Dermis microvascular lymphatic vessel endothelial cell (primary cell): ENCODE measurements at places on chromosomes 5 and 9.

DNA sequence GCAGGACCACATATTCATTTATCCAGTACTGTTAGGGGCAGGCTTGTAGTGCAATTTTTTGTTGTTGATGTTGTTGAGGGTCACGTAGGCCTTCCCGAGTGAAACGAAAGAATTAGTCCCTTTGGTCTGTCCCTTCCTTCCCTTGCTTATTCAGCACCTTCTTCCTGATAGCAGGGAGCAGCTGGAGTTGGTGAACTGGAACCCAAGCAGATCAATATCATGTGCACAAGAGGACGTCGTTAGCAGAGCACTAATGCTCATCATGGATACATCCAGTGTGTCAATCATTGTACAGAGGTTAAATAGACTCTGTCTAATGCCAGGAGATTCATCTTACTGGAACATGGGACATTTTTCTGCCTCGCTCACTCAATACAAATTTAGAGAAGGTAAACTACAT lies 33.0 kb upstream of the MAP1B start:
- no peak for DNase-seq

- DNase-seq = no peak
Observed at GRCh38 chr5:41457094-41457493, 53.3 kb downstream of the PLCXD3 start.

GRCh38 chr9:133115604-133116345 lies 5.3 kb downstream of the RALGDS start:
- DNase-seq = no peak

GRCh38 chr5:113163328-113163727 lies 186.7 kb downstream of the DCP2 start:
- DNase-seq = peak; percentile 37

DNA sequence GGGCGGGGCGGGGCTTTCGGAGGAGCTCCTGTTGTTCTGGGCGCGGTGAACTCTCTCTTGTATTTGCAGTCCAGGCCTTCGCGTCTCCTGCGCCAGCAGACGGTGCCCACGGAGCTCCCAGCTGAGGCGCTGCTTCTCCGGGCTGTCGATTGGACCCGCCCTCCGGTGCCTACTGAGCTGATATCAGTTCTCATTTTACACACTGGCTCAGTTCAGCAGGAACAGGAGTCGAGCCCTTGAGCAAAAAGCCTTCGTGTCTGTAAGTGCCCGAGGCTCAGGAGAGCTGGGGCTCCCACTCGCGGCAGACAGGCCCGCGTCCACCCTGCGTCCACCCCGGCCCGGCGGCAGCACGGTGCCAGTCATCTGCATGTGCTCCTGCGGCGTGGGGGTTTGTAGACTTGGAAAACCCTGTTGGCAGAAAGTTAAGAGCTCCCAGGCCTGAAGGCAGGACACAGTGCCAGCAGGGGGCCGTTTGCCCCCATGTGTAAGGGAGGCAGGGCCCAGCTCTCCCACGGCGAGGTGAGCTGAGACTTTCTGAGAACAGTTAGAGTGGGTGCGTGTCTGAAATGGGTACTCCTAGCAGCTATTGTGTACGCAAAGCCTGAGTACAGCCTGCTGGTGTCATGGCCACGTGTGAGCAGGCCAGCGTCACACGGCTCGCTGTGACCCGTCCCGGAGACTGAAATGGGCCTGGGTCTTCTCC lies 231.5 kb downstream of the FANCC start:
- no peak for DNase-seq

DNA sequence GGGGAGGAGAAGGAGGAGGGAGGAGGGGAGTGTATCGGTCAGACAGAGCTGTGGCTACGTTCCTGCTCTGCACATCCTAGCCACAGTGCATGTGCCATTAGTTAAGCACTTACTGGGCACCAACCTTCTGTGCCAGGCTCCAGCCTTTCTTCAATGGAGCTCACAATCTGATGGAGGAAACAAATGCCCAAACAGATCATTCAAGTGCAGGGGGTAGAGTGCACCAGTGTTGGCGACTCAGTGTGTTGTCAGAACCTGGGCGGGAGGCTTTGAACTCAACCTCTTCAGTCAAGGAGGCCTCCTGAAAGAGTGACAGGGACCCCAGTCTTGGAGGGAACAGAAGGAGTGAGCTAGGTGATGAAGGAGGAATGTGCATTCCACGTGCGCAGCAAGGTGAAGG lies 51.9 kb upstream of the SHB start:
- DNase-seq = no peak

DNA sequence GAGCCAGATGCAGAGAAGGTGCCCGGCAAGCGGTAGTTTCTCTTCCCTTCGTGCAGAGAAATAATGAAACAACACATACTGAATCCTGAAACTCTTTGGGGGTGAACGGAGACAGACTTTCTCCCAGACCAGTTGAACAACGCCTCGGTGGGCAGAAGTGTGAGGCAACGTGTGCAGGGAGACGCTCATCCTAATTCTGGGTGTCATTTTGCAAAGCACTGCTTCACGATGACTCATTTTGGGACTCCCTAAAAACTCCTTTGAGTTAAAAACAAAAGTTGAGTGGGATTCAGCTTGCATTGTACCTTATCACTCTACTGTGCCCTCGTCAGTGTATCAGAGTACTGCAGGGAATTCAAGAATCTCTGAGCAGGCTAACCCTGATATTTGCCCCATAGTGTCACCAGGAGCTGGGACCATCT lies 3.5 kb upstream of the NEK6 start:
- DNase-seq = no peak

DNA sequence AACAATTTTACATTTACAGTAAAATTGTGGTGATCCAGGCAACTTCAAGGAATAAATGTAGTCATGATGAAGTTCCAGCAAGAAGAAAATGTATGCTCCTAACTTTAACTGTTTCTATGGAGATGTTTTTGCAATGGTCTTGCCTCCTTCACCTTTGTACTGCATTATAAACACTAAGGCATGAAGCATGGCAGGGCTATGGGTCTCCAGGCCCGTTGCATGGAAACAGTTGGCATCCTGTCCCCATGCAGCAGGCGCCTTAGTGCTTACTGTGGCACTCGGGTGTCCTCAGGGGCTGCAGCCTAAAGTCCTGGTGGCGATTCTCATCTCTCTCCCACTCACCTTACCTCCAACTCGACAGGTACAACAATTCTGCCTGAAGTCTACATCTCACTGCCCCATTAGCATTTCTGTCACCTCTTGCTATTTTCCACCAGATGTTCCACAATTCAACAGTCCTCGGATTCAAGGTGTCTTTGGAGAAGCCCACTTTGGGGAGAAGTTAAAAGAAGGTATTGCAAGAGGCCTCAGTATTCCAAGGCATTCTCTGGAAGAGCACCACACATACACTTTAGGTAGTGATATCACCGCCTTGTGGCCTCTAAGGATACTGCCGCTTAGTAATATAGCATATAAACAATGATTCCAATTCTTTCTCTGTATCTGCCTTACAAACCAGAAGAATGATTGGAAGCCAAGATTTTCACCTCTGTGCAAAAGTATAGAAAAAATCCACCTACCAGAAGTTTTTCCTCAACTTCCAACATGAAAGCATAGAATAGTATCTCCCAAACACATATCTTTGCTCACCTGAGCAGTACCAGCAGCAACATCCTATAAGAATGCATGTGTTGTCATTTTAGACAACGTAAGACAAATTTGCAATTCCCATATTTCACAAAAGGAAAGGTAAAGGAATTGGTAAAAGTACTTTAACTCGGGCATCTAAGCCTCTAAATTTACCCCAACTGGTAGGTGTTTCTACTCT lies 5.1 kb downstream of the LIFR start:
- DNase-seq = no peak

DNA sequence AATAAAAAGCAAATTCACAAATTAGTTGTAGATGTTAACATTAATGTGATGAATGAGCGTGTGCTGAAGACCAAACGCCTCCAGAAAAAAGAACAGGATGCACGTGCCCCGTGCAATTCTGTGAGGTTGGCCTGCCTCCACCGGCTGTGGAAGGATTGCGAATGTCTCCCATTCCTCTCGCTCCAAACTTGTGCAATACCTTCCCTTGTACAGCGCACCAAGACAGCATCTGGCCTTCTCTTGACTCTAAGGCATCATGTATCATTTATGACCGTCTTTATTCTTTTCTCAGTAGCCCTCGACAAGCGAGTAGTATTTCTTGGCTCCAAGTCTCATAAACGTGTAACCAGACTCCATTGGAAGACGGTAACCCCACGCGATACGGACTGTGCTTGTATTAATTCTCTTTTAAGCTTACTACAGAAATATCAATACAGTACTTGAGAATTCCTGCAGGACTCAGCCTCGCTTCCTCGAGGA lies 1.5 kb upstream of the TESK1 start:
- DNase-seq = no peak

DNA sequence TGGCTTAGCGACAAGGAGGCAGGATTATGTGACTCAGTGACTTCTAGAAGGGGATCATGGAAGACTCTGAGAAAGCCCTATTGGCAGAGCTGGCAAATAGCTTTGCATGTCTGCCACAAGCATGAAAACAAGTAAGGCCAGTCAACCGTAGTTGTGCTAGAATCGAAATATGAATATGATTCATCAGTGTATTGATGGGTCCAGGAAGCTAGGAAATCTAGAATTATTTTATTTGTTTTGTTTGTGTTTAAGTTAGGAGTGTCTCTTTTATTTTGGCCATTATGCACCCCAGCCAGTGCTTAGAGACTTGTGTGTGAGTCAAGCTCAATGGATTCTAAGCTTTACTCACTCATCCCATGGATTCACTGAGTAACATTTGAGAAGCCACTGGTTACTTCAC lies 3.8 kb upstream of the ITGA2 start:
- DNase-seq = peak; percentile 41

- no peak for DNase-seq
Observed at GRCh38 chr5:136232316-136232715, 39.4 kb upstream of the SMIM32 start.

DNA sequence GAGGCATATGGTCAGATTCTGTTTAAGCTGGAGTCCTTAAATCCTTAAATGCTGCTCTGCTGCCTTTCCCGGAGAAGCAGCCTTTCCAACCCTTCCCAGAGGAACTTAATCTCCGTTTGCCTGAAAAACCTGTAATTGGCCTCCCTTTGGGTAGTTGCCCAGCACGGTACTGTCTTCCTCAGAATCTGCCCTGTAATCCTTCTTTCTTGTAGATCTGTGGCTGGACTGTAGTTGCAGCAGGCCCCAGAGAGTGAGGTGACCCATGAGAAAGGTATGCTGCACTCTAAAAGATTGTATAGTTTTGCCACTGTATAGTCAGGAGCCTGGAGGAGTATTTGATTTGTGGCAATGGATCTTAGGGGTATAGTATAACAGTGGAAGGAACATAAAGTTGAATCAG lies 11.7 kb downstream of the SPIN1 start:
- no peak for DNase-seq

DNA sequence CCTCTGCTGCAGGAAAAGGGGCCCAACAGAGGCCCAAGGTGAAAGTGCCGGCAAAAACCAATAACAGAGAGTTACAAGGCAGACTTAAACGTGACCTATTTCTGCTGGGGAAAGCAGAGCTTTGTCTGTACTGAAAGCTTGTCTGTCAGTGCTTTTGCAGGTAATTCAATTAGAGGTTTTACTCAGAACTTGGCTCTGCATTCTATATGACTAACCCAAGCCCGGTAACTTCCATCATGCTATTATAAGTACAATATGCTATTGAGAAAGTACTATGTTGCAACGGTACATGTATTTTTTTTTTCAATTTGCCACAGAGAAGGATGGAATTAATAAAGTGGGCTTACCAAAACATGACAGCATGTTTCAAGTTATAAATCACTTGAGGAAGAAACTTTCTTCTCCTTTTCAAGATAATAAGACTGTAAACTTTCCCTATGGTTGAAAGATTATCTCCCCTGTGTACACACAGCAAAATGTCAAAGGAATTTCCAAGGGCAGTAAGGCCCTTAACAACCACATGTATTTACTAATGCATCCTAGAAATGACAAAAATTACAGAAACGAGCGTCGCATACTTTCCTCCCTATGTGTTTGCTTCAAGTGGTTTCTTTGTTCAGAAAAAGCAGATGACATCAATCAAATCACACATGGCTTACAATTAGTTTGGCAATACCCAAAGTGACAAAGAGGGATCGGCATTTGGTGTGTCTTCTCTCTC lies 282.4 kb downstream of the EFNA5 start:
- DNase-seq = peak; percentile 73

- DNase-seq = no peak
Observed at GRCh38 chr9:121537283-121537682, 37.6 kb upstream of the GGTA1 start.

DNA sequence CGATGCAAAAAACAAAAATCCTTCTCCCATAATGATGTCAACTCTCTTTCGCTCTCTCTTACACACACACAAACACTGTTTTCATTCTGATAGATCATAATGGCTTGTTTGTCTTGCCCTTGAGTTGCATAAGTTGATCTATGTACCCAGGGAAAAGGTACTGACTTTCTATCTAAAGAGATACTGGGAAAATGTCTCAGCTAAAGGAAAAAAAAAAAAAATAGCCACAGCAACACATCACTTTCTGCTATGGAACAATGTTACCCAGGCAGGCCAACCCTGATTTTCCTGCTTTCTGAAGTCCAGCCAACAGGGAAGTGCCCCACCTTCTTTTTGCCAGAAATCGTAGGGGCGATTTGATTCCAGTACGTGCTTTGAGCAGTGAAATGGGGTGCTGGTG lies 212.6 kb upstream of the ACTBL2 start:
- no peak for DNase-seq

GRCh38 chr5:116575326-116576052 lies 866 bp upstream of the SEMA6A start:
- DNase-seq = no peak

DNA sequence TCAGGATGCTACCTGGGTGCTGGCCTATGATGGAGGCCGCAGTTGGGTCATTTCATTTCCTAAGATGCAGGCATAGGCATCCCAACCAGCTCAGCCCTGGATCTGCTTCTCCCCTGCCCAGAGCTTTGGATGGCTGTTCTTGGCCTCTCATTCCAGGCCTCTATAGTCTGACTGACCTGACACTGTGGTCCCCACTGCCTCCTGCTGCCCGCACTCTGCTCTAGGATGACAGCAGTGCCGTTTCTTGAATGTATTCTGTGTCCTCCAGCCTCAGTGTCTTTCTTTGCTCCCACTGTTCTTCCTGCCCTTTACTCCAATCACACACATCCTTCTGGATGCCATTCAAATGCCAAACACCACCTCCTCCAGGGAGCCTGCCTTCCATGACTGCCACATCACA lies 235.7 kb downstream of the HSPA4 start:
- DNase-seq = peak; percentile 38

DNA sequence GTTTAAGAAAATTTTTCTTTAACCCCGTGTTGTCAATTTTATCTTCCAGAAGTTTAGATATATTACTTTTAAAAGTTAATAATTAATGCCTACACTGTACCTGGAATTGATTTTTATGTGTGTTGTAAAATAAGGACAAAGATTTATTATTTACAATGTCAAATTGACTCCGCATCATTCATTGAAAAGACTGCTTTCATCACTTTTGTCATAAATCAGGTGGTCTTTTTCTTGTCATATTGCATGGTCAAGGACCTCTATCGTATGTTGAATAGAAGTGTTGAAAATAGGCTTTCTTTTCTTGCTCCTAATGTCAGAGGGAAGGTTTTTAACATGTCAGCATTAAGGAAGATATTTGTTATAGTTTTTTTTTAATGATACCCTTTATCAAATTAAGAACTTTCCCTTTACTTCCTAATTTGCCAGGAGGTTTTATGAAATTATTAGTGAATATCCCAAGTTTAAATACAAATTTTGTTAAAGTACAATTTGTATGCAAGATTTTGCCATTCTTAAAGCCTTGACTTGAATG lies 92.6 kb downstream of the WDR70 start:
- no peak for DNase-seq
